Stimulated activated CD8-positive, alpha-beta memory T cell treated with anti-CD3 and anti-CD28 coated beads, Interleukin-7, amount 100 ng/mL, for 1 hour (primary cell): ENCODE measurements at places on chromosomes 2 and 18.

- DNase-seq: no peak
Observed at GRCh38 chr2:189569295-189569910, 11.2 kb downstream of the SLC40A1 start.

DNA sequence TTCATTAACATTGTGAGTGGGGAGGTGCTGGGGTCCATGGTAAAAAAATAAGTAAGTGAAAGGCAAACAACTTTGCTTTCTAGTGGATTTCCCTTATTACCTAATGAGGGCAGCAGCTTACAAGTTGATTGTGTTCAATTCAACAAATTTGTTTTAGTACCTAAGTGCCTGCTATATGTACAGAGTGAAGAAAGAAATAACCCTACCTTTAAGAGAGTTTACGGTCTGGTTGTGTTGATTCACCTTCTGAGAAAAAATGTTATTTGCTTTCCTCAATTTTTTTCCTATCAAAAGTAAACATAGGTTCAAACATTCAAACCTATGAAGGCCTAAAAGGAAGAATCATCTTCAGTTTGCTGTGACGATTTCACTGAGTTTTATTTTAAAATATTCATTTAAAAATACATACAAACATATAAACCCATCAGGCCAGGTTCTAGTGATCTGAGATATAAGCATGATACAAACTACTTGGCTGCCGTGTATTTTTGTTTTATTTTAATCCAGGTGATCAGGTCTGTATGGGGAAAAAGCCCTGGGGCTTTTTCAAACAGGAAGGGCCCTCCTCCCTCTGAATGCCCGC, 1.5 kb upstream of the SPTBN1 start:
- DNase-seq: no peak

- DNase-seq: no peak
Observed at GRCh38 chr18:79718126-79718525, 38.5 kb downstream of the CTDP1 start.

DNA sequence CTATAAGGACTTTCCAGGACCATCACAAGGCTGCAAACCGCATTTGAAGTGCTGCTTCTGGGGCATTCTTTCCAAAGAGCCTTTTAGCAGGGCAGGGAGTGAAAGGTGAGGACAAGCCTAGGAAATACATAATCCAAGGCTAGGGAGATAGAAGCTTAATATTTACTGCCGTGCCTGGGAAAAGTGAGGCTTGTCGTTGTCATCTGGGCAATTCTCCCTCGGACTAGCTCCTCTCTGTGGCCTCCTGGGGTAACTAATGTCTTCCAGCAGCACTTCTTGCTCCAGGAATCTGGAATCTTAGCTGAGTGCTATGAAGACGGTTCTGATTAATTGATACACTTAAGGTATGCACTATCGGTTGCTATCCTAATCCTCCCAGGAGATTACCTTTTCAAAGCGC, 69.3 kb upstream of the ATL2 start:
- no peak for DNase-seq

GRCh38 chr2:106185475-106186184, 8.5 kb downstream of the UXS1 start:
- no peak for DNase-seq

- no peak for DNase-seq
Observed at GRCh38 chr2:43126817-43127207, 99.6 kb downstream of the ZFP36L2 start.

GRCh38 chr2:141259683-141260082, 871.1 kb downstream of the LRP1B start:
- no peak for DNase-seq
